Stimulated activated CD4-positive, alpha-beta T cell treated with anti-CD3 and anti-CD28 coated beads, Interleukin-4, amount 100 ng/mL, for 24 hours (primary cell): ENCODE measurements at places on chromosomes 5 and 9.

DNA sequence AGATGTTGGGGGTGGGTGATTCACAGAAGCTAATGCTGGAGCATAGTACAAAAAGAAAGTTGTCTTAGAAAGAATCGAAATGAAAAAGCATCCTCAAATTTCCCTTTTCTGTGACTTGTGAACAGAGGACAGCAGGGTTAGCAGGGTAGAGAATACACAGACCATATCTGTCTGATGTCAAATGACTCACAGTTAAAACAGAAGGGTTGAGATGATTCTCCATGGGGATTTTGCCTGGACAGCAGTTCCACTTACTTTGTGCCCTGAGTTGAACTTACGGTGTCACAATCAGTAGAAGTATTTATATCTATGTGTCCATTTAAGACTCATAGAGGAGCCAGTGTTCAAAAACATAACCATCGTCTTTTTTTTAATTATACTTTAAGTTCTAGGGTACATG is 801.6 kb downstream of the KCTD16 start:
- DNase-seq, result no peak

- DNase-seq, result no peak
Observed at GRCh38 chr5:168217497-168217896, 73.9 kb upstream of the WWC1 start.

DNA sequence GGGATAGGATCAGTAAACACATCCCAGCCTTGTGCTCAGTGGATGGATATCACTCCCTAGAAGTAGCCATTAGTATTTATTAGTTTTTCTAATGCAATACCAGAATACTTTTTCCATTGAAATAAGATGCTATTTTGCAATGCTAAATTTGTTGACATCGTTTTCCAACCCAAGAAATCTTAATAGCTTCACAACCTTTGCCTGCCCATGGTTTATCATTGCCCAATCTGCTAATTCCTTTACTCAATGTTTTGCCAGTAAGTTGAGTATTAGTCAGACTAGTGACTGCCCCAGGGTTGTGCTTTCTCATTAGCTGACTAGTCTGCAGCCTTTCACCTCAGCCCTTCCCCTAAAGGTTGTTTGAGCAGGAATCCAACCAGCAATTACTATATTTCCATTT is 62.9 kb downstream of the NREP start:
- no peak for DNase-seq

- DNase-seq, result no peak
Observed at GRCh38 chr5:174794931-174795672, 70.7 kb downstream of the MSX2 start.

- DNase-seq, result no peak
Observed at GRCh38 chr5:68562308-68562707, 346.8 kb downstream of the PIK3R1 start.

- DNase-seq, result peak; percentile 7
Observed at GRCh38 chr9:120710110-120710981, 3.9 kb downstream of the MEGF9 start.

GRCh38 chr9:35114113-35114839 is 1.4 kb downstream of the ATOSB start:
- DNase-seq, result peak; percentile 70
